NCI-H187 treated with DMSO at 0.1 percent for 48 hours (cell line): ENCODE measurements at places on chromosomes 6 and 20.

- no peak for DNase-seq
These were observed 92.8 kb downstream of the ATRN start for GRCh38 chr20:3563548-3564177.

DNA sequence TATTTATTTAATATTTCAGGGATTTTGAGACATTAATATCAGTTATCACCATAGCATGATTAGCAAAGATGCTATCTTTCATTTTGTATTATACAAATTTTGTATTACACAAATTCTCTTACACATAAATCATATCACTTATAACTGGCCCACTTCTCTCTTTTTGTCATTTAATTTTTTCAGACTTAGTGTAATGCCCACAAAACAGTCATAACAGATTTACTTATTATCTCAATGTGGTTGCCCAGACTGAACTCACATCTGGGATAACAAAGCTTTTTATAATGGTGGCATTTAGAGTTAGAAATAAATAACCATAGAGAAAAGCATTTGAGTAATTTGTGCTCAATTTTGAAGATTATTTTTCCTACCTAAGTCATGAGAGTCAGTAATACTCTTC lies 148.3 kb downstream of the TFAP2B start:
- no peak for DNase-seq

GRCh38 chr20:62925420-62926228 lies 681 bp downstream of the DIDO1 start:
- DNase-seq, result no peak

- DNase-seq, result no peak
These were observed 81.3 kb upstream of the NT5E start for GRCh38 chr6:85368631-85369030.

GRCh38 chr20:37741570-37741969 lies 47.7 kb downstream of the CTNNBL1 start:
- no peak for DNase-seq

- DNase-seq, result no peak
These were observed 517.5 kb downstream of the CDKAL1 start for GRCh38 chr6:21051777-21052176.

DNA sequence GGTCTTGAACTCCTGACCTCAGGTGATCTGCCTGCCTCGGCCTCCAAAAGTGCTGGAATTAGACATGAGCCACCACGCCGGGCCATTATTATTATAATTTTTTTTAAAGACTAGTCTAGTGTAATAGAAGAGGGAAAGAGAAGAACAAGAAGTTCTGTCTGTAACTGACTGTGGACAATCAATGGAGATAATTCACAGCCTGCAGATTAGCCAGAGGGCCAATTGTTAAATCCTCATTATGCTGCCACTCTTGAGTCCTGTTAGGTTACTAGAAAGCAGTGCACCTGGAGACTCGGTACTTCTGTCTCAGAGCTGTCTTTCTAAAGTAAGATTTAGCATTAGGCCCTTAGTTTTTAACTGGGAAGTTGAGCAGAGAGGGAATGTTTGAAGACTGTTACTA lies 37.5 kb downstream of the CARMIL1 start:
- DNase-seq, result no peak
